Fibroblast of the aortic adventitia (primary cell): ENCODE measurements at places on chromosomes 1 and 21.

DNA sequence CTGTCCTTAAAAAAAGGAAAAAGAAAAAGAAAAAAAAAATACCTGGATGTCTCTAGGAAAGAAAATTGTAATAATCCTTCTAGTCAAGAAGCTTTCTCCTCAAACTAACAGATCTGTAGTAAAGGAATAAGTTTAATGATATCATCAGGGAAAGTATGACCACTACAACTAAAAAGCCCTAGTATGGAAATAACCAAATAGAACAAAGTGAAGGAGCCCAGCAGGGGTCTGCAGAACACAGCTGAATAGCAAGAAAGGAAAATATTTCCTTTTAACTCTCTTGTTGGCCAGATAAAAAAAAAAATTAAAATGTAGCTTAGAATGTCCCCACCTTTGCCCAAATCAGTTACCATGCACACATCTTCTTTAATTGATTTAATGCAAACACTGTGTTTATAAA, 43.2 kb downstream of the PRRX1 start:
- no peak for DNase-seq

DNA sequence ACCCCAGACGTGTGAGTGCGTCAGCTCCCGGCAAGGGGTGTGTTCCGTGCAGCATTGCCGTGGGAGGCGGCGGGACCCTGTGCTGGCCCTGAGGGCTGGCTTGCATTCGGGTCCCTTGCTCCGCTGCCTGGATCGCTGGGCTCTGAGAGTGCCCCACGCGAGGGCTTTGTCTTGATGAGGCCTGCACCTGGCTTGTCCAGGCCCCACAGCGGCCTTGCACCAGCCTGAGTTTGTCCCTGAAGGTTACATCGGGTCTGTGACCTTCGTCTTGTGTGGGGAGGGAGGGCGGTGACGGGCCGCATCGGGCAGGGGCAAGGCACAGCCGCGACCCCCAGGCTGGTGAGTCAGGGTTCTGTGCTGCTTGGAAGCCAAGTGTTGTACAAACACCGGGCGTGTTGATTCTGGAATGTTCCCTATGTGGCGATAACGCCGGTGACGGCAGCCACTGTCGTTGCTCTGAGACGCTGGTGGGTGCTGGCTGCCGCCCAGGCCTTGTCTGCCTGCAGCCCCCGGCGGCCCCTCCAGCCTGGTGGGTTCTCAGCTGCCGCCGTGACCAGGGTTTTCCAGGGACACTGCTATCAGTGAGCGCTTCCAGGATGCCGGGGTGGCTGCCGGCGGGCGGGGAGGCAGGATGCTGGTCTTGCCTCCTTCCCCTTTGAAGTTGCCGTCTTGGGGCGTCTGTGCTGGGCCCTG, 42.9 kb downstream of the SLX9 start:
- DNase-seq, result no peak

DNA sequence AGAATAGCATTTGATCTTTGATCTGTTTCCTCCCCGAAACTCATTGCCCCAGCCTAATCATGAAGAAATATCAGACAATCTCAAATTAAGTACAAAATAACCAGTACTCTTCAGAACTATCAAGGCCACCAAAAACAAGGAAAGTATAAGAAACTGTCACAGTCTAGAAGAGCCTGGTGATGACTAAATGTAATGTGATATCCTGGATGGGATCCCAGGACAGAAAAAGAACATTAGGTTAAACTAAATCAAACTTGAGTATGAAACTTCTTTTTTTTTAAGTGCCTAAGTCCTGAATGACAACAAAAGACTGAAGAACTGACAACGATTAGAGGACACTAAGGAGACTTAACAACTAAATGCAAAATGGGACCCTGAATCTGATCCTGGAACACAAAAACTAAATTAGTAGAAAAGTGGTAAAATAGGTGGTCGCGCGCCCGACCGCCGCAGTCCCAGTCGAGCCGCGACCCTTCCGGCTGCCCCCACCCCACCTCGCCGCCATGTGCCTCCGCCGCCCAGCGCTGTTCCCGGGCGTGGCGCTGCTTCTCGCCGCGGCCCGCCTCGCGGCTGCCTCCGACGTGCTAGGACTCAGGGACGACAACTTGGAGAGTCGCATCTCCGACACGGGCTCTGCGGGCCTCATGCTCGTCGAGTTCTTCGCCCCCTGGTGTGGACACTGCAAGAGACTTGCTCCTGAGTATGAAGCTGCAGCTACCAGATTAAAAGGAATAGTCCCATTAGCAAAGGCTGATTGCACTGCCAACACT, 5.5 kb upstream of the PRKAB2 start:
- peak; percentile 54 for DNase-seq

DNA sequence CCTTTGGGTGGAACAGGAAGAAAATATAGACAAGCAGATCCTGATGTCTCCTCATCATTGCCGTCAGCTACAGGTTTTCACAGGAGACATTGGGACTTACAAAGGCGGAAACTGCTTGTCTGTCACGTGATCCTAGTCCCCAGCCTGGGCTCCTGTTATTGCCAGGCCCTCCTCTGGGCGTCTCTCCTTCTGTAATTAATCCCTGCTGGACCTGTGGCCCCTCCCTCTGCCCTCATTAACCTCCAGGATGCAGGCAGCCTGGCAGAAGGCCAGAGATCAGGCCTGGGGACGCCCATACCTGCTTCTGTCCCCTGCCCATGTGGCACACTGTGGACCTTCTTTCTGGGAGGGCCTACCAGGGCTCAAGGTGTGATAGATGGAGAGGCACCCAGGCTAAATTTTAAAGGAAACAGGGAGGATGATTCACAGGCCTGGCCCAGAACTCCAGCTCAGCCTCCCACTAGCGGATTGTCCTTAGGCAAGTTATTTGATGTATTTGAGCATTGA, 2.4 kb downstream of the S100A5 start:
- no peak for DNase-seq

- no peak for DNase-seq
Measured at GRCh38 chr1:78069784-78070183, 24.0 kb downstream of the GIPC2 start.

GRCh38 chr1:159853417-159854115, 8.9 kb downstream of the VSIG8 start:
- DNase-seq, result peak; percentile 35

DNA sequence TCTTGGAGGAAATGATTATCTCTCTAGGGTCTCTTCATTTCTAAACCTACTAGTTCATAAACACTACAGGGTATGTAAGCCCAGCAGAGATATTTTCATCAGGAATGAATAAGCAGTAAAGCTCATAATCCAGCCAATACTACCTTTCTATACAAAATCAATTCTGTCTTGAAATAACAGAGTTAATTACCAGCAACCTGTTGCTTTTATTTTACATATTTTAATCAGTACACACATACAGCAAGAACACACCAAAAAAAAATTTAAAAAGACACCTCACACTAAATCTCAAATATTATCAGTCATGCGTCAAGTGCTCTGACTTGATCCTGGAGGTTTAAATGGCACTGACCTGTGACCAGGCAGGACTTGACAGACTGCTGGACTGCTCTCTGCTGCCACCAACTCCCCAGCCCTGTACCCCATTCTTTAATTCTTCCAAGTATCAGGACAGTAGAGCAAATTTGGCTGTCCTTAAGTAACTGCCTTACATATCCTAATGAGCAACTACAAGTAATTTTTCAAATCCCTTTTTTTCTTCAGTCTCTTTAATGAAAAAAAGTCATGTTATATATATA, 98.5 kb downstream of the CDC42BPA start:
- no peak for DNase-seq

DNA sequence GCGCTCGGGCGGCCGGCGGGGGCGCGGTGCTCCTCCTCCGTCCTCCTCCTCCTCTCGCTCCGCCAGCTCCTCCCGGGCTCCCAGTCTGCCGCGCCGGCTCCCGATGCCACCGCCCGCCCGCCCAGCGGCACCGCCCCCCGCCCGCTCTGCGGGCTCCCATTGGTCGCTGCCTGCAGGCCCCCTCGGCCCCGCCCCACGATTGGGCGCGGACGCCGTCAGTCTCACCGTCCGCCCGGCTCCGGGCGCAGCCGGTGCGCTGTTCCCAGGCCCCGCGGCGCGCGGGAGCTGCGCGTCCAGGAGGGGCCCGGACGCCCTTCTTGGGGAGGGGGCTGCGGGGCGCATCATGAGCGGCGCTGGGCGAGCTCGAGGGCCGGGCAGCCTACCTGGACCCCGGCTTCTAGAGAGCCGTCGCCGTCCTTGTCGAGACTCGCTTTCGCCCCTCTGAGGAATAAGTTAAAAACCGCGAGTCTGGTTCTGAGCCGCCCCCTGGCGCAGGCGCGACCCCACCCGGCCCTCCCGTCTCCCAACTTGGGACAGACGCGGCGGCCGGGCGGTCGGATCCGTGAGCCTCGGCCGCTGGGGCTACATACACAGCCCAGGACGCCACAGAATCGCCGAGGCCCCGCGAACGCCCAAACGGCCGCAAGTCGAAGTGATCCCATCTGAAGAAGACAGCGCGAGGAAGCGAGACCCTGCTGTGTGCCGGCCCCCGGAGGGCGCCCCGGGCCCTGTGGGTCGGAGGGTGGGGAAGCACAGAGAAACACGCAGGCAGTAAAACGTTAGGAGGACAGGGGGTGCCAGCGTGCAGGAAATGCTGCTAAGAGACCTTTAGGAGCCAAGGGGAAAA, at the start of gene SIPA1L2:
Gene SIPA1L2 (minus strand): TSS at position 87 of the 847 bp plus-strand sequence. CDS start 114,794 bp downstream, outside the sequence.
- peak; percentile 86 for DNase-seq

GRCh38 chr1:6724517-6725141, 23.0 kb upstream of the DNAJC11 start:
- DNase-seq, result peak; percentile 77

- DNase-seq, result no peak
Measured at GRCh38 chr1:29854700-29855276, 618.5 kb downstream of the PTPRU start.

GRCh38 chr1:229863651-229864545, 203.1 kb upstream of the GALNT2 start:
- DNase-seq, result no peak

DNA sequence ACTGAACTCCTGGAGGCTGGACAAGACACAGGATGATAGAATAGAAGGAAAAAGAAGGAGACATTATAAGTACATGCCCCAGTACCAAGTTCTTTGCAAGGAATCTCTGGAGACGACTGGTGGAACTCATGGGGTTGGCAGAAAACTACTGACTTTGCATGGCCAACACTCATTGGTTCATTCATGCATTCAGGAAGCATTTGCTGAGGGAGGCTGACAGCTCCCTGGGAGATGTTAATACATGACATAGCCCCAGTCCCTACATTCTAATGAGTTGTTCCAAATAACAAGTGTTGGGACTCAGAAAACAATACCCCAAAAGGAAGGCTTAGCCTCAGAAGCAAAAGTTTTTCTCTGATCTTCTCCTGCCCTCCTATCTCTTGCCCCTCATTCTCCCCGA, 172.8 kb upstream of the IRF2BP2 start:
- DNase-seq, result no peak

GRCh38 chr1:234881893-234882771, 246.5 kb downstream of the TOMM20 start:
- no peak for DNase-seq

- no peak for DNase-seq
Measured at GRCh38 chr1:17009706-17010105, 2.0 kb downstream of the ATP13A2 start.

- no peak for DNase-seq
Measured at GRCh38 chr1:5125208-5125607, 470.8 kb downstream of the AJAP1 start.

- DNase-seq, result no peak
Measured at GRCh38 chr1:59214248-59215208, 82.4 kb upstream of the FGGY start.
